Amygdala (tissue), 56 donors: ENCODE measurements at places on chromosomes 16 and 17.

DNA sequence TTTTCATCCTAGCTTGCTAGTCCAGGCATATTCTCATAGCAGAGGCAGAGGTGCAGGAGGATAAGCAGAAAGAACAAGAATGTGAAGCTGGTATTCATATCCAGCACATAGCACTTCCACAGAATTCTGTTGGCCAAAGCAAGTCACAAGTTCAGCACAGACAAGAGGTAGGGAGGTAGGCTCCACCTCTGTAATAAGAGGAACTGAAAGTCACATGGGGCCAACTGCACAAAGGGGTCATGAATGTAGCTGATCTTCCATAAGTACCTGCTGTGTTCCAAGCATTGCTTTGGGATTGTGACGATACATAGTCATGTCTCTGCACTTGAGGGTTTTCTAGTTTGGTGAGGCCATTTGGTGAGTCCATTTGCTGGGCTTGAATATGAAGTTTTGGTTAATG lies 110.8 kb upstream of the MPHOSPH6 start:
- DNase-seq, result no peak

DNA sequence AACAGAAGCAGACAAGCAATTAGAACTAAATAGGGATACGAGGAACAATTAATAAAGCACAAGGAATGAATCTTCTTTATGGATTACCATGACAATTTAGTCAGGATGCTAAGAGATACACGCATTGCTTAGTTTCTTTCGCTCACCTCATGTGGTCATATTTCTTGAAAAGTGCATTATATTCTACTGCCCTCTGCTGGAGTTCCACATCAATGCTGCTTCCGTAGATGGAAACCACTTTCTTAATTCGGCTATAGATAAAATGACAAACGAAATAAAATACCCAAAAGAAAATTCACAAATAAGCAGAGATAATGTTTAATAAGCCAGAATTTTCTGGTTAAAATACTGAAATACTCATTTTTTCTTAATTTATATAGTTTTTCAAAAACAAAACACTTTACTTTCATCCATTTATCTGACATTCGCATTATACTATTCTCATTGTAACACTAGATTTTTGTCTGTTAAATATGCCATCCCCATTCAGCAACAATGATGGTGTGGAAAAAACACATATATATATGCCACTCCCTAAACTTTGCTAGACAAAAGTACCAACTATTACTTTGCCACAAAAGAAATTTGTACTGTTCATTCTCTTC lies 22.0 kb upstream of the PHLPP2 start:
- DNase-seq, result no peak

DNA sequence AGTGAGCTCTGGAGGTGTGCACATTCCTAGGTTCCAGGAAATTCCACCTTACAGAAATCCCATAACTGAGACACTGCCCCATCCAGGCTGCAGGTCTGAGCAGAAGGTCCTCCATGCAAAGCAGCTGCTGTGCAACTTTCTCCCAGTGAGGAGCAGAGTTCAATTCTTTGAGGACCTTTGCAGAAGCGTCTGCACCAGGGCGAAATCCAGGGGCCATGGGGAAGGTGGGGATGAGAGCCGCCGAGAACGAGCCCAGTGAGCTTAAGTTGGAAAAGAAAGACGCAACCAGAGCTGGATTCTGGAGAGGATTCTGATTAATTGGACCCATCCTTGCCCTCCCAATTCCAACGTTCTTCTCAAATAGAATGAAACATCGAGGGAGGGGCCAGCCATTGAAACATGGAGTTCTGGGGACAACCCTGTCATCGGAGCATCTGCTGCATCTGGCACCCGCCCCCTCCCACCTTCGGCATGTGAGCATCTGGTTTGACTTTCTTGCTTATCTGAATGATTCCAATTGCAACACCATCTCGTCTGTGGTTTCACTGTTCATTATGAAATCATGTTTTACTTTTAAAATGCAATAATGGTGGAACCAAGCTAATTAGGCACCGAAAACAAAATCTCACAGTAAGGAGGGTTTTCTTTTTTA lies 190.6 kb upstream of the FOXF1 start:
- no peak for DNase-seq

- DNase-seq, result no peak
These were observed 49.7 kb downstream of the TOX3 start for GRCh38 chr16:52497067-52497816.

- DNase-seq, result no peak
These were observed 30.6 kb upstream of the MMD start for GRCh38 chr17:55452139-55452790.

DNA sequence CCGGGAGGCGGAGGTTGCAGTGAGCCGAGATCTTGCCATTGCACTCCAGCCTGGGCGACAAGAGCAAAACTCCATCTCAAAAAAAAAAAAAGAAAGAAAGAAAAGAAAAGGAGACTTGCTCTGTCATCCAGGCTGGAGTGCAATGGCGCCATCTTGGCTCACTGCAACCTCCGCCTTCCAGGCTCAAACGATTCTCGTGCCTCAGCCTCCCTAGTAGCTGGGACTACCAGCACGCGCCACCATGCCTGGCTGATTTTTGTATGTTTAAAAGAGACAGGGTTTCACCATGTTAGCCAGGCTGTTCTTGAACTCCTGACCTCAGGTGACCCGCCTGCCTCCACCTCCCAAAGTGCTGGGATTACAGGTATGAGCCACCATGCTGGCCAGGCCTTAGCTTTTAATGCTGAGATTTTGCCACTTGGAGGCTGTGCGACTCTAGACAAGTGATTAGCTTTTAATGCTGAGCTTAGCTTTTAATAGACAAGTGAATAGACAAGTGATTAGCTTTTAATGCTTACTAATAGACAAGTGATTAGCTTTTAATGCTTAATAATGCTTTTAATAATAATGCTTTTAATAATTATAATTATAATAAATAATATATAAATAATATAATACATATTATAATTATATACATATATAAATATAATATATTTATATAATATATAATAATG lies 9.6 kb downstream of the LDAF1 start:
- no peak for DNase-seq

DNA sequence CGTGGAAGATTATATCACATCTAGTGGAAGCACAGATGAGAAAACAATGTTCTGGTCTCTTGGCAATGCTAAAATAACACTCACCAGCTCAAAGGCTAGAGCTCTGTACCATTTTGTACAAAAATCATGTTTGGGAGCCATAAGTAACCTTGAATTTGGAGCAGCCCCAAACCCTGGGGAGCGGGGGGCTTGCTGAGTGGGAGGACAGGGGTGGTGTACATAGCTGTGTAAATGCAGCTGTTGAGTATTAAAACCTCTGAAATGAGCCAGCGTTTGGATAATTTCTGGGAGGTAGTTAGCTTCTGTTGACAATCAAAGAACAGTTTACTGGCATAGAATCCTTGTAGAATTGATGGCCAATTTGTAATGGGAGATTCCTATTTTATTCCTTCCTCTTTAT lies 4.3 kb downstream of the MYH8 start:
- no peak for DNase-seq

- no peak for DNase-seq
These were observed 574 bp downstream of the MPP3 start for GRCh38 chr17:43832168-43832975.

- DNase-seq, result no peak
These were observed 2294.4 kb downstream of the TP53TG3F start for GRCh38 chr16:35753559-35754390.

GRCh38 chr17:39096508-39097149 lies 54.8 kb downstream of the PLXDC1 start:
- no peak for DNase-seq

GRCh38 chr17:3993493-3994220 lies 29.4 kb upstream of the ATP2A3 start:
- no peak for DNase-seq

DNA sequence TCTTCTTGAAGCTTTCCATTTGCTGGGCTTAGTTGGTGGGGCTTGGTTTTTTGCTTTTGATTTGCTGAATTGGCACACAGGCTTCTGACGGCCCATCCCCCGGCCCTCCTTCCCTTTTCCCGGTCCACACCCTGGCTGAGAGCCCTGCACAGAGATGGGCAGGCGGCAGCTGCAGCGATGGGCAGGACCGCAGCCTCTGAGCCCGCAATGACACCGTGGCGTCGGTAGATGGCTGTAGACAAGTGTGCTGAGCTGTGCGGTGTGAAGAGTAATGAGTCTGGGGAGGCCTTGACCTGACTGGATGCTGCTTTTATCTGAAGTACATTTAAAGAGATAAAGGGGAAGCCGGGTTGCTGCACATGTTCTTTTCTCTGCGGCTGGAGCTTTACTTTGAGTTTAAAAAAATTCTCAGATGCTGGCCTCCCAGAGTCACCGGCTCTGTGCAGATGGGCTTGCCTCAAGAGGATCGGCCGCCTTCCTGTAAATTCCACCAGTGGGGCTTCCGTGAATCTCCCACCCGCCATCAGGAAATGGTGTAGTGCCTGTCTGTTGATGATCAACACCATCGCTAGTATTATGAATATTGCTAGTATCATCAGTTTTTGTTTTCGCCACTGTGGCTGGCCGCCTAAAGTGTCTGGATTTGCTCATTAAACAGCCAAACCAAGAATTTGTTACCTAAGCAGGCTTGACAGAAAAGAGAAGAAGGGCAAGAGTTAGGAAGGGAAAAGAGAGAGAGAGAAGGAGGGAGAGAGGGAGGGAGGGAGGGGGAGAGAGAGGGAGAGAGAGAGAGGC lies 245.6 kb upstream of the RBFOX1 start:
- DNase-seq, result peak; percentile 53

- no peak for DNase-seq
These were observed 111.0 kb downstream of the N4BP1 start for GRCh38 chr16:48498769-48499631.

- no peak for DNase-seq
These were observed 3.1 kb upstream of the SERPINF1 start for GRCh38 chr17:1758807-1759206.

DNA sequence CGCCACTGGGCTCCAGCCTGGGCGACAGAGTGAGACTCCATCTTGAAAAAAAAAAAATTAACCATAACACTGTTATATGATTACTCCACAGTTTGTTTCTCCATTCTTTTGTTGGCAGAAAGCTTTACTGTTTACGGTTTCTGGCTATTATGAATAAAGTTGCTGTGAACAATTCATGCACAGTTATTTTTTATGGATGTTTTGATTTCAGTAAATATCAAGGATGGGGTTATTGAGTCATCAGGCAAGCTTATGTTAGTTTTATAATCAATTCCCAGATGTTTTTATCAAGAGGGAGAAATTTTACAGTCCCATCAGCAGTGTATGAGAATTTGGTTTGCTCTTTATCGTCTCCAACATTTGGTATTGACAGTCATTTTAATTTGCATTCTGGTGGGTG lies 67.9 kb downstream of the TAOK1 start:
- DNase-seq, result no peak

DNA sequence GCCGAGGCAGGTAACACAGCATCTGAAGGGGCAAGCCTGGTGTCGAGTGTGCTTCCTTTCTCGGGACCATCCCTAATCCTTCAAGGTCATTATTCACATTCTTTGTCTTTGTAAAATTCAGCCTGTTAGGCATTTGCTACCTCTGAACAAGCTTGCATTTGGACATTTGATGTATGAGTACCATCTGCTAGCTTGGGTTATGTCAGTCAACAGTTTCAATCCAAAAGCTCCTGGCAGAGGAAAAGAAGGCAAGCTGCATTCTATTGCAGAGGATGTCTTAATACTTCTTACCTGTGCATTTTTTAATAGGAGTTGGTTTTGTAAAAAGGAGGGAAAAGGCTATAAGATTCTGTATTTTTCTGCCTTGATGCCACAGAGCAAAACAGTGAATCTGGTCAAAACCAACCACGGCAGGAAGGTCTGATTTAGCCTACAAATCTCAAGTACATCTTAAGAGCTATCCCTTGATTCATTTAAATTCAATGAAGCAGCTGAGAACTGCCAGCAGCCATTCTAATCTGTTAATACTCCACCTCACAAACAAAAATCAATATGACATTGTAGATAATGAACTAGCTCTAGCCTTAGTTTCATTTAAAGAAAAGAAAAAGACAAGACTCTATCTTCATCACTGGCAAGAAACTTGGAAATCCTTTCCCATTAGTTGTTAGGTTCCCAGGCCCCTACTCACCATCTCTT lies 39.0 kb downstream of the TEX2 start:
- DNase-seq, result no peak

DNA sequence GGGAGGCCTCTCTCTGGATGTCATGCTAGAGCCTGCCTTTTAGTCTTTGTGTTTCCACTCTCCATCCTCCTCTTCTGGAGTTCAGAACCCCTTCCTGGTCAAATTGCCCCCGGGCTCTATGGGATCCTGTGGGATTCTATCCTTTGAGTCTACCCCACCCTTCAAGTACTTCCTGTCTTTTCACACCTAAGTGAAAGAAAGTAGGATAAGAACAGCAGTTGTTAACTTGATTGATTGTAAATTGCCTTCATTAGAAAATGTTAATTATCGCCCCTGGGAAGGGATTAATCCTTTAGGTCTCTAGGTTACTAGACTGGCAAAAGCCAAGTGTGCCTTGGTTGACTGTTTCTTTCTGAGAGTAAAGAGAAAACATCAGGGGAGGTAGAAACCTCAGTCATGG lies 30.1 kb downstream of the PRKCB start:
- no peak for DNase-seq

- peak; percentile 35 for DNase-seq
These were observed 817 bp downstream of the PSKH1 start for GRCh38 chr16:67893743-67894399.

GRCh38 chr17:2904135-2904534 lies 107.9 kb downstream of the RAP1GAP2 start:
- peak; percentile 64 for DNase-seq

DNA sequence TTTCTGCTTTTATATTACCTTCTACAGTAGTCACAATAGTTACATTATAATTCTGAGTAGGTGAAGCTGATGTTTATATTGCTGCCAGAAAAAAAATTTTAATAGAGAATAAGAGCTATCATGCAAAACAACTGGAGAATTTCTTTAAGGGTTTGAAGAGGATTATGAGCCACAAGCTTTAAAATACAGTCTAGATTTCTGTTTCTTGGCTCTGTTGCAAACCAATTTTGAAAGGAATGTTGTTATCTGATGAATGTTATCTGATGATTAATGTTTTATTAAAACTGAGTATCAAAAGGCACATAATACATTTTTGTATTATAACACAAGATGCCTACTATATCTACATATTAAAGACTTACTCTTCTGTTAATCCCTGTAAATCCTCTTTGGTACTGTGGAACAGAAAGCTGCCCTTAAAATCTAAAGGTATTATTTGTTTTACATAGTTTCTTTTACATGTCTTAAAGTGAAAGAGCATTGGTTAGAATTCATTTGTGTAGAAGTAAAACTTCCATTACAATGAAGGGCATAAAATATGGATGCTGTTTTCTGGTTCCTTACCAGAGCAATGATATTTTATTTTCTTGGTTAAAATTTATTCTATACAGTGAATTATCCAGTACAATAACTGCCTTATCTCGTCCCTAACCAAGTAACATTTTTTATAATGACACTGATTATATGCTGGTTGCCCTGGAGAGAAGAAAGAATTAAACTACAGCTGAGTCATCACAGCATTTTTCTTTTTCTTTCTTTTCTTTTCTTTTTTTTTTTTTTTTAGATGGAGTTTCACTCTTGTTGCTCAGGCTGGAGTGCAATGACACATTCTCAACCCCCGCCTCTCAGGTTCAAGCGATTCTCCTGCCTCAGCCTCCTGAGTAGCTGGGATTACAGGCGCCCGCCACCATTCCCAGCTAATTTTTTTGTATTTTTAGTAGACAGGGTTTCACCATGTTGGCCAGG lies 205.7 kb downstream of the TANC2 start:
- DNase-seq, result no peak
